ENCODE measurements at places on chromosomes 5 and 9.

GRCh38 chr5:82635561-82636288, 357.6 kb upstream of the RPS23 start:
- no peak for DNase-seq

GRCh38 chr9:5301544-5301943, 3.0 kb downstream of the RLN2 start:
- DNase-seq, result no peak

DNA sequence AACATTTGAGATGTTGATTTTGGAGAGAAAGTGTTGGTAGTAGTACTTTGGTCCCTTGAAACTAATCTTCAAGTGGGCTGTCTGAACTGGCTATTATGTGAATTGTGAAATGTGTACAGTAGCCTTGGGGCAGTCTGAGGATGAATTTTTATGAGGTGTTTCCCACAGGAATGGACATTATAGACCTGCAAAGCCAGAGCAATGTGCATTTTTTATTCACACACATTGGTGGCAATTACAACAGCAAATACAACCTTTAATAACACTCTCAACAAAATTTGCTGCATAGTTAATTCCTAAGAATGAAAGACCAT, 147.0 kb downstream of the PAM start:
- DNase-seq, result no peak

DNA sequence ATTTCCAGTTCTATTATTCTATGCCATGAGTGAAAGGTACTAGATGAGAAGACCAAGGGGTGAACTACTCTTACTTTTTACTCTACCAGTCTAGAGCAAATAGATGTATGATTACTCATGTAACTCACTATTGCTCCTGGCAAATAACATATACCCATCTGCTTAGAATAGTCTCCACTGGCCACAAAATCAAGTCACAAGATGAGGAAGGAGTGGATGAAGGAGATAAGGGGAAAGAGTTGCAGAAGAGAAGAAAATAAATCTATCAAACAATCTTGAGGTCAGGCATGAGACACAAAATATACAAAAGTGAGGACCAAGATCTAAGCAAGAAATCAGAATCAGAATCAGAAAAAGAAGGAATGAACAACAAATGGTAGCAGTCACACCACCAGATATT, 13.7 kb upstream of the NR4A3 start:
- DNase-seq, result no peak

DNA sequence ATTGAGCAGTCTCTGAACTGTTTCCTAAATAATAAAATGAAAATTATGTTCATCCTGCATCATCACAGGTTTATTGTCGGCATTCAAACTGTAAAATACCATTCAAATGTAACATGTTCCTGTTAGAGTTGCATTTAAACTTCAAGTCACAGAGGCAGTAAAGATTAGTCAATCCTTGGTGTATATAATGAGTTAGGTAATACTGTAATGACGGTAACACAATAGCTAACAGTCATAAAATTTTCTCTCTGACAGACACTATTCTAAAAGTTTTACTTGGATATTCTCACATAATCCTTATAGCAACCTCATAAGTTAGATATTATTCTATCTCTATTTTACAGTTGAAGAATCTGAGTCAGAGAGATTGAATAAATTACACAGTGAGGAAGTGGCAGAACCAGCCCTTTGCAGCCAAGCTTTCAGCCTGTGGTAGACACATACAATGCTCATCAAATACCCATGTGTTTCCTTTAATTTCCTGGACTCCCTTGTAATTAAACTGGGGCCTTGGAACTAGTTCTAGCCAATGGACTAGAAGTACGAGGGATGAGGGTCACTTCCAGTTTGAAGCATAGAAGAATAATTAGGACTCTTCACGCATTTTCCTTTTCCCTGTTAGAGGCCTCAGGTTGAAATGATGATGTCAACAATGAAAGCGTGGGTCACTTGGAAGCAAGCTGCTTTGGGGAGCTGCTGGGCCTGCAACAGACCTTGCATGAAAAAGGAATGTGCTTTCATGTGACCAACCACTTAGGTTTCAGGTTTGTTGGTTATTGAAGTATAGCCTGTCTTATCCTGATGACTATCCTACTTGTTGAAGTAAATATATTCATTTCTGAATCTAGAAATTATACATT, 12.3 kb upstream of the CAST start:
- DNase-seq, result no peak

DNA sequence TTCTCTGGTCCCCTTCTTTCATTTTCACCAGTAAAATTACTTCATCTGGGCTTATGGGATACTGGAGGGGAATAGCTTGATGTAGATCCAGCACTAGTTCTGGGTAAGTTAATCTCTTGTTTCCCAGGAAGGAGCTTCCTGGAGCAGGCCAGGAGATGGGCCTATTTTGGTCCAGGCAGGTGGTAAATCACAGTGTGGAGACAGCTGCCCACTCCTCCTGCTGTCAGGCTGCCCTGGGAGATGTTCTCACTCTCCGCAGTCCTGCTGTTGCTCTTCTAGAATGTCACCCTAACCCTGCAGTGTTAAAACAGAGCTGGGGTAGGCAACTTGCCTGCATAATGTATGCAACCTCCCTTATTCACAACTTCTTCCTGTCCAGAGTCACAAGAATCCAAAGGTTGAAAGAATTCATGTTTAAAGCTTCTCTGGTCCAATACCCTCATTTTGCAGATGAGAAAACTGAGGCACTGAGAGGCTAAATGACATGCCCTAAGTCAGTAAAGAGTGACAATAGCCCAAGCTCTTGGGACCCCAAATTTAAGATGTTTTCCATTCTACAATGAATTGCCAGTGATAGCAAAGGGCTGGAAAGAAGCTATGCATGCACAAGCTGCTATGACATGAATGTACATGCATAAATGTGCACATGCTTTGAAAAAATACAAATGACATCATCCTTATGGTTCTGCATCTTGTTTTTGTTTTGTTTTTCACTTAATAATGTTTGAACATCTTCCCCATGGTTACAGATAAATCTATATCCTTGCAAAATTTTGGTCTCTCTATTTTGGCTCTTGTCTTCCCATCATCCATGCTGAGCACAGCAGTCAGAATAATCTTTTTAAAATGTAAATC, 71.8 kb upstream of the ADRA1B start:
- DNase-seq, result no peak

GRCh38 chr9:101566904-101567724, 27.7 kb downstream of the PPP3R2 start:
- DNase-seq, result no peak

DNA sequence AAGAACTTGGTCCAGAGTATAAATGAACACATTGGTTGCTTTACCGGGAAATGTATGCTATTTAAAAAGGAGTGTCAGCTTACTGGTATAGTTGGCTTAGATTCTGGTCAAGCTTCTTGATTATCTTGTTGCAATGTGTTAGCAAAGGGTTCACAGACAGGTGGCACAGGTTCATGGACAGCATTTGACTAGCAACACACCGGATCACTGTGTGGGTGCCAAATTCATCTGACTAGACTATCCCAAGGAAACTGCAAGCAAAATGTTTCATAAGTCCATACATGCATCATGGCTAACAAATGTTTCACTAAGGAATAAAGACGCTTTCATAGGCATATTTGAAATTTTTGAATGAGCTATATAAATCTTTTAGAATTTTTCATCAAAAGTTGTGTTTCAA, 274.1 kb downstream of the PLK2 start:
- DNase-seq, result no peak

GRCh38 chr9:88897081-88897480, 94.2 kb upstream of the S1PR3 start:
- DNase-seq, result no peak

GRCh38 chr5:126682856-126683255, 82.1 kb downstream of the PHAX start:
- DNase-seq, result no peak

DNA sequence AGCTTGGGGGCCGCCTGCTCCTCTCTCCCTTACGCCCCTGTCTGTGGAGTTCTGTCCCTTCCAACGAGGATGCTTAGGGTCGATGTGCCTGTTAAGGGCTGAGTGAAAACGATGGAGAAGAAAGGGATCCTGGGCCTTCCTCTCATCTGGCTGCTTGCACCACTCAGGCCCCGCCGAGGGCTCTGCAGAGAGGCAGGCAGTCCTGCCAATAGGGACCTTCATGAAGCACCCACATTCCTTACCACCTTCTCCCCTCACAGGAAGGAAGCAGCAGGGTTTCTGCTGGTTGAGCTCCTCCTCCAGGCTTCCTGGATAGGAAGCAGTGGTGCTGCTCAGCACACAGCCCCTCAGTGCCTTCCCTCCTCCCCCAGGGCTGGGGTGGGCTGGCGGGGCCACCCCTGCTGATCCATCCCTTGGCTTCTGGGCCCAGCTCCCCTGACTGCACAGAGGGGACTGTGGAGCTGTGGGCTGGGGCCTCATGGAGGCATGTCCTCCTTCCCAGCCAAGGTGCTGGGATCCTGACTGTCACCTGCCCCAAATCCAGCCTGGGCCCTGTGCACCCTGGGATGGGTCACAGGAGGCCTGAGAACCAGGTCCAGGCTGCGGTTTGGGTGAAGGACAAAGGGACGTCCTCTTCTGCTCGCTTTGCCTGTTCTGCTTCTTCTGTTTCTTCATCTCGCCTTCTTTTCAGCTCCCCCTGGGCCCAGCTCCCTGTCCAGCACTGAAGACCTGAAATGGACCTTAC, 50.5 kb downstream of the AHRR start:
- no peak for DNase-seq

All from effector memory CD8-positive, alpha-beta T cell (primary cell).